Stimulated activated CD8-positive, alpha-beta memory T cell treated with anti-CD3 and anti-CD28 coated beads, Interleukin-15, amount 100 ng/mL, for 24 hours (primary cell): ENCODE measurements at places on chromosomes 2 and 18.

DNA sequence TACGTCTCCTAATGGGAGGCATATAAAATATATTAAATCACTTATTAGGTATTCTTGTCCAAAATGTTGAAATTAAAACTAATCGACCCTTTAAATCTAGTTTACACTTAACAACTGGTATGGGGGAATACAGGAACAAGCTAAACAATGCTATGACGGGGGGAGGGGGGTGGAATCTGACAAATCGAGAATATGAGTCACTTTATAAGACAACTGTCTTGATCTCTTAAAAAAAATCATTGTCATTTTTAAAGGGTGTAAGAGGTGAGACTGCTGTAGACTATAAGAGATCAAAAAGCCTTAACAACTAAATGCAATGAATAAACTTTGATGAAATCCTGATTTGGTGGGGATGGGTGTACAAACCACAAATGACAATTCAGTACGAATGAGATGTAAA, 6.0 kb downstream of the MAP3K2 start:
- no peak for DNase-seq

GRCh38 chr2:214536625-214537024, 125.8 kb downstream of the VWC2L start:
- DNase-seq: no peak

- no peak for DNase-seq
These were observed 294.2 kb downstream of the NDUFA10 start for GRCh38 chr2:239730897-239731296.

DNA sequence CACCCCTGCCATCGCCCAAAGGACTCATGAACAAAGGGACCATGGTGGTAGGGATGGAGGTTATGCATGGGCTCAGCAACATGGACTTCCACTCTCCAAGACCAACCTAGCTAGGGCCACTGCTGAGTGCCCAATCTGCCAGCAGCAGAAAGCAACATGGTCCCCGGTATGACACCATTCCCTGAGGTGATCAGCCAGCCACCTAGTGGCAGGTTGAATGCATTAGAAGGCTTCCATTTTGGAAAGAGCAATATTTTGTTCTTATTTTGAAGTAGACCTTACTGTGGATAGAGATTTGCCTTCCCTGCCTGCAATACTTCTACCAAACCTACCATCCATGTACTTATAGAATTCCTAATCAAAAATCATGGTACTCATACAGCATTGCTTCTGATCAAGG, 99.8 kb downstream of the METTL4 start:
- no peak for DNase-seq

DNA sequence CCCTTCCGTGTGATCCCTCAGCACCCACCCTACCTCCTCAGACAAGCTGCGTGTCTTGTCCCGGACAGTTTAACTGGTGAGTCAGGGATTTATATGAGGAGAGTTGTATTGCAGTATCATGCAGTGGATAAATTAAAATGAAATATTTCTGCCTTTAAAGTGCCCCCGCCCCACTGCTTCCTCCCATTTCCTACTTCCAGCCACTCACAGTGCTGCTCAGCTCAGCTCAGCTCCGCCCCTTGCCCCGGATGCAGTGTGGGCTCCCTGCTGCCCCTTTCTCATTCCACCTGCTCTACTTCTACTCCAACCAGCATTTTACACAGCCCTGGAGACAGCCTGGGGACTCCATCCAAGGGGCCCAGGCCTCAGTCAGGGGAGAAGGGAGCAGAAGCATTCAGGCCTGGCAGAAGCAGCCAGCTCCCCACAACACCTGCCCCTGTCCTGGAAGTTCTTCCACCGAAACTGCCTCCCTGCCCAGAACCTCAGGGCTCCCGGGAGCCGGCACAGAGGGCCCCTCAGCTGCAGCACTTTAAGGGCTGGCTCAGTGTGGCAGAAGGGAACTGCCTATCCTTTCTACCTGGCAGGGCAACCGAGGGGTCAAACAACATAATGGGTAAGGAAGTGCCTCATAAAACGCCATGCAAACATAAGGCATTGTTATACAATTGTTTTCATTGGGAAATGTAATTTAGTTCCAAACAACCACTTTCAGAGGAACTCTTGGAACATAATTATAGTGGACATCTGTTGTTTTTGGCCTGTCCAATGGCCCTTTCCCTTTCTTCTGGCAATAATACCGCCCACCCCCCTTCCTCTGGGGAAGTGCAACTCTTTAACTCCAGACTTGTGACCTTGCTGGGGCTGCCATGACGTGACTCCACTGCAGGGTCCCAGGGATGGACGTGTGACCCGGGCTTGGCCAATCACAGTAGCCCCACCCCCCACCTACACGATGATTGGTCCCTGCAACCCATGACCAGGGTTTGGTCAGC, 102.3 kb downstream of the LIPG start:
- no peak for DNase-seq

- DNase-seq: no peak
These were observed 79.9 kb downstream of the NYAP2 start for GRCh38 chr2:225479386-225479785.
